ENCODE measurements at places on chromosomes 4 and X.

DNA sequence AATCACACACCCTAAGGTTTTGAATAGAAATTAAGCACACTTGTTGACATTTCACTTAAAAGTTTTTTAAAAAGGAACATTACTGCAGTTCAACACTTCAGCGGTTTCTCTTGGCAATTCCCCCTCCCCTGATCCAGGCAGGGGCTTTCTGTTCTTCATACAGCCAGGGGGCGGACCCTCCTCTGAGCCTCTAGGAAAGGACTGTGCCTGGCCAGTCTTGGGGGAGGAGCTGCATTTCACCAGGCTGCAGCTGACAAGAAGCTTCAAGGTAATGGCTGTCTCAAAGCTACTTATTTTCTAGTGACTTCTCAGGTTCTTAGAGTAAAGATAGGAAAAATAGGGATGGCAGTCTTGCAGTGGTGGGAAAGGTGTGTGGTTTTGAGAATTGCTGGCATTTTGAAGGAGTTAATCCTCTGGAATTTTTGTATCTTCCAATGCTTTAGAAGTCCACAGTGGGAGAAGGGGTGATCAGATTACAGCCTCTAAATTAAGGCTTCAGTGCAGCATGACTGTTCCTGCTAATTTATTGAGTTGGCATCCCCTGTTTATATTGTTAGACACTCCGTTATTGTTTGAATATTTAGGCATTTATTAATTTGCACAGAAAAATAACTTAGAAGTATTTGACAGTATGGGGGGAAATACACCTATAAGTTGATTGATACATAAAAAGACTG, 33.5 kb downstream of the PWWP3B start:
- DNase-seq = no peak

DNA sequence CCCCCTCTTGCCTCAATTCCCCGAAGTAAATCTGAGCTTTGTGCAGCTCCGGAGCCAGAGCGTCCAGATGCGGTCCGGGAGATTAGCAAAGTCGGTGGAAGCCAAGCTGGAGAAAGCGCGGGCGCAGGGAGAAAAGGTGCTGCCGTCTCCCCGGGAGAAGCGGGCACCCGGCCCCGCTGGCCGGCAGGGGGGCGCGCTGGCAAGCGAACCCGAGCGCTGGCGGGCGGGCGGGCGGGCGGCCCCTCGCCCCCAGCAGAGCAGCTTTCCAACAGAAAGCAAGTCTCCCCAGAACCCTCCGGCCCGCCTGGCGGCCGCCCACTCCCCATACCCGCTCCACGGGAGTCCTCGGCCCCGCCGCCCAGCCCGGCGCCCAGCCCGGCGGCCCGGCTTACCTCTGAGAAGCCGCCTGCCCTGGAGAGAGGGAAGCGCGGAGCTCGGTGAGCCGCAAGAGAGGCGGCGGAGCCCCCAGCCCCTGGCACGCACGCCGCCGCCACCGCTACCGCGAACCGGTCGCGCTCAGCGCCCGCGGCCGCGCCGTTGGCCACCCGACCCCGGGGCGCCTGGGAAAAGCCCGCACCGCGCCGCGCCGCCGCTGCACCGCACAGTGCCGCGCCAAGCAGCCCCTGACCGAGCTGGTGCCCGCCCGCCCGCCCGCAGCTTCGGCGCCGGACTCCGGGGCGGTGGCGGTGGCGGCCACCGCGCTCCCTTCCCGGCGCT, 529 bp upstream of the CITED1 start:
- no peak for DNase-seq

DNA sequence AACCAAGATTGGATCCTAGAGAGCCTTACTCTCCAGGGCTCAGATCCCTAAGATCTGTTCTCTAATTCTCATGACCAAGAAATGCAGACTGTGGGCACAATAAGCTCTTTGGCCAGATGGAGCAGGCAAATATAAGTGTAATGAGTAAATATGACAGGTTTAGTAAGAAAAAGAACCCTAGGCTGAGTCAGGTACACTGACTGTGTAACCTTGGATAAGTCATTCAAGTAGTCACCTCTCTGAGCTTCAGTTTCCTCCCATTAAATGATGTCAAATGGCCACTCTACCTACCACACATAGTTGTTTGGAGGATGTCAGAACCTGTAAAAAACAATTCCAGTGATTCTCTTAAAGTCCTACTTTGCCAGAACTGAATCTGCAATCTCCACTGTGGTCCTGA, 8.3 kb upstream of the EDA start:
- no peak for DNase-seq

DNA sequence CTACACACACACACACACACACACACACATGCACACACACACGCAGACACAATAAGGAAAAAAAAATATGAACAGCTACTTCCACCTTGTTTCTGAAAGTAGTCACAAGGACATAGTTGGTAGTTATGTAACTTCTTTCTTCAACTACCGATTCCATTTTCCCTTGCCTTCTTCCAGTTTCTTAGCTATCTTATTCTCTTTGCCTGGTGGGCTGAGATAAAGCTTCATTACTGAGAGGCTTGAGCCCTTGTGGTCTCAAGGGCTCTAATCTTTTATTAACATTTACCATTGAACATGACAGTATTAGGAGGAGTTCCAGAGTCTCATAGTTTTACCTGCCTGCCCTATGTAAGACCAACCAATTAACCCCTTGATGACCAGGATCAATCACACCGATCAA, 8.9 kb upstream of the SMIM10 start:
- DNase-seq = no peak

DNA sequence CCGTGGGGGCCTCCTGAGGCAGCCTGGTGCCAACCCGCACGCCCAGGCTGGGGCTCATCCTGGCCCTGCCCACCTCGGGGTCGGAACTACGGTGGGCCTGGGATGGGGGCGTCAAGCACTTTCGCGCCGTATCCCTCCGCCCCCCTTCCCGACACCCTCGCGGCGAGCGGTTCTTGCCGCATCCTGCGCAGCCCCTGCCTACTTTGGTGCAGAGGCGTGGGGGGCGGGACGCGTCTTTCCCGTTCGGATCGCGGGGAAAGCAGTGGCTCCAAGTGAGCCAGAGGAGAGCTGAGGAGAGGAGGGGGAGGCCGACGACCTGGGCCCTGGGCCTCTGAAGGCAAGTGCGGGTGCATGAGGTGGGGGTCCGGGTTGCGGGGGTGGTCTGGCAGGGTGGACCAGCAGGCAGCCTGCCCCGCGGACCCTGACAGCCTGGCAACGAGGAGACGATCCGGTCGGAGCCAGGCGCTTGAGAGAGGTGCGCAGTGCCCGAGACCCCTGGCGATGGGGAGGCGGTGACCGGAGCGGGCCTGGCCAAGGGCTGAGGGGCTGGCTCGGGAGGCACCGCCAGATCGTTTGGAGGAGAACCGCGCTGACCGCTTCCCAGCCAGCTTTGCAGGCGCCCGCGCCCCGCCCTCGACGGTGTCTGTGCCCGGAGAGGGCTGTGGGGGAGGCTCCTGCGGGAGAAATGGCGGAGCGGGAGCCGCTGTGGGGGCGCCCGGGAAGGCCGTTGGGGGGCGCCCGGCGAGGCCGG, at the start of gene GPRASP2:
Gene GPRASP2 (plus strand): TSS at position 233 of the 751 bp plus-strand sequence. CDS start 2,422 bp downstream, outside the sequence.
- no peak for DNase-seq

DNA sequence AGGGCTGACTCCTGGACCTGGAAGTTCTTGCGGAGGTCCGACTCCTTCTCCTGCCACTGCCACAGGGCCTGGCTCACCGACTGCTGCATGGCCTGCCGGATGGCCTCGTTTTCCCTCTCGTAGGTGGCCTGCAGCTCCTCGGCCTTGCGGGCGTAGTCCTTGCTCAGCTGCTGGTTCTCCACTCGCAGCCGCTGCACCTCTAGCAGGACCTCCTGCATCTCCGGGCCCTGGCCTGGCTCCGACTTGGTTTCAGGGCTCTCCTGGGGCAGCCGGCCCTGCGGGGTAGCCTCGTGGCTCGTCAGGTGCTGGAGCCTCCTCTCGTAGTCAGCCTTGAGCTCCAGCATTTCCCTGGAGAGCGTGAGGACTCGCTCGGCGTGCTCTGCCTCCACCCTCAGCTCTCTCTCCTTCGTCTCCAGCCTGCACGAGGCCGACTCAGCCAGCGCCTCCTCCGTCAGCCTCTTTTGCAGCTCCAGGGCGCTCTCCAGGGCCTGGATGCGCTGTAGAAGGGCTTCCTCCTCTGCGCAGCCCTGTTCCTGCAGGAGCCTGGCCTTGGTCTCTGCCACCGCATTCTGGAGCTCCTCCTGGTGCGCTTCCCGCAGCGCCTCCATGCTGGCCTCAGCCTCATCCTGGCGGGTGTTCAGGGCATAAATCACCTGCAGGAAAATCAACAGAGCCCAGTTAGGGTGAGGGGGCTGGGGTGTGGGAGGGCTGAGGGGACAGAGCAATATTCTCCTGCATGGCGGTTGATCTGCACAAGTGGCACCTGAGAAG, 72.2 kb downstream of the FAM184B start:
- no peak for DNase-seq

DNA sequence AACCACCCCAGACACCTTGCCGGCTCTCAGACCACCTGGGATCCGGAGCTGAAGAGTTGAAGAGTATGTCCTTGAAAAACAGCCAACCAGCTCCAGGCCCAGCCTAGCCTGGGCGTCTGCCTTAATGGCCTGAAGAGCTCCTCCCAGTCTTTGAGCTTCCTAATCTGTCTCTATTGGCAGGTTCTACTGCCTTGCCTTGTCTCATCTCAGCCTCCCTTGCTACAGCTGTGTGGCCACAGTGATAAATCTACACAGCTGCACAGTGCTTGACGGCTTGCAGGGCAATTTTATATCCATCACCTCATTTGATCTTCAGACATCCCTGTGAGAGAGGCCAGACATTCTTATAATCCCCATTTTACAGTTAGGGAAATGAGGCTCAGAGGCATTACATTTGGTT, 19.9 kb downstream of the AWAT2 start:
- DNase-seq = no peak

DNA sequence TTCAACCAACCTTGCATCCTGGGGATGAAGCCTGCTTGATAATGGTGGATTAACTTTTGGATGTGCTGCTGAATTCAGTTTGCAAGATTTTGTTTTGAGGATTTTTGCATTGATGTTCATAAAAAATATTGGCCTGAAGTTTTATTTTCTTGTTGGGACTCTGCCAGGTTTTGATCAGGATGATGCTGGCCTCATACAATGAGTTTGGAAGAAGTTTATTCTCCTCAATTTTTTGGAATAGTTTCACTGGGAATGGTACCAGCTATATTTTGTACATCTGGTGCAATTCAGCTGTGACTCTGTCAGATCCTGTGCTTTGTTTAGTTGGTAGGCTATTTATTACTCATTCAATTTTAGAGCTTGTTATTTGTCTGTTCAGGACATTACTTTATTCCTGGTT, 340.3 kb upstream of the TRAM1L1 start:
- no peak for DNase-seq

DNA sequence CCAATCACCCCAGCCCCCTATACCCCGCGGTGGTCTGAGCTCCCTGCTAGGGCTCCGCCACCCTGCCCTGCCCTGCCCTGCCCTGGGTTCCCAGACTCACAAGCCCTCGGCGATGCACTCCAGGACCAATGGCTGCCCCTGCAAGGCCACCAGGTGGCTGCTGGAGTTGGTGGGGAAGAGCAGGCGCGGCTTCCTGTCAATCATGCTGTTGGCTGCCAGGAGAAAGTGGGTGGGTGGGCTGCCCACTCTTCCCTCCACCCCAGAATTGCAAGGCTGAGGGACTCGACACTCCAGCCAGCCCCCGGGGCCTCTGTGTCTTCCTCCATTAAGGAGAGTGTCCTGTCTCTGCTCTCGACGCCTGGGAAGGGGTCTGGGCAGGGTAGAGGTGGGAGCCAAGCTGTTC, 15.7 kb downstream of the L1CAM start:
- no peak for DNase-seq

GRCh38 chrX:134746410-134746785, 88.1 kb upstream of the PLAC1 start:
- no peak for DNase-seq

DNA sequence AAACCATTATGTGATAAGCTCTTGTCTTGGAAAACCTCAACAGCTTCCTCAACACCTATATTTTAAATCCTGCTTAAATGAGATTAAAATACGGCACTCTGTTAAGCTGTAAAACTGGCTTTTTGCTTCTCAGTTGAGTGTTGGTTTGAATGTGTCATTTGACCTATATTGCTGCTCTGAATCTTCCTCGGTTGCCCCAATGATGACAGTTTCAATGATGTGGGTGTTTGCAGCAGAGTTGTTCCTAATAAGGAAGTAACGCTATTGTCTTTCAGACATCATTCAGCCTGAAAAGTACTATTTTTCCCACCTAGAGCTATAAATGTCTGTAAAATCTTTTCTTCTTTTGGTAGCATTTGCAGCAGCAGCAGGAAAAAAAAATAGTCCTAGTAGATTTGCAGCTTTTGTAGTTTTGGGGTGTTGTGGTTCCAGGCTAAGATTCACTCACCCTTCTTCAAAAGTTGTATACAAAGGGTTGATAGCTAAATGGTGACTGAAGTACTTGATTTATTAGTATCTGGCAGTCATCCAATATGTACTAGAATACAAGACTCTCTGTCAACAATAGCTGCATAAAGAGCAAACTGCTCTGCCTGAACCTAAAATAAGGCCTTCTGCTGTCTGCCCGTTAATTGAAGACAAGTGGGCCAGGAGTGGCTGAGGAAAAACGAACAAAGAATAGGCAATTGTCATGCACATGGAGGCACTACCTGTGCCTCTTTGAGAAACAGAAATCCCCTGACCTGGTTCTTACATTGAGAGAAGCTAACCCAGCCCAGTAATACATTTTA, 333.1 kb downstream of the IL1RAPL1 start:
- no peak for DNase-seq

DNA sequence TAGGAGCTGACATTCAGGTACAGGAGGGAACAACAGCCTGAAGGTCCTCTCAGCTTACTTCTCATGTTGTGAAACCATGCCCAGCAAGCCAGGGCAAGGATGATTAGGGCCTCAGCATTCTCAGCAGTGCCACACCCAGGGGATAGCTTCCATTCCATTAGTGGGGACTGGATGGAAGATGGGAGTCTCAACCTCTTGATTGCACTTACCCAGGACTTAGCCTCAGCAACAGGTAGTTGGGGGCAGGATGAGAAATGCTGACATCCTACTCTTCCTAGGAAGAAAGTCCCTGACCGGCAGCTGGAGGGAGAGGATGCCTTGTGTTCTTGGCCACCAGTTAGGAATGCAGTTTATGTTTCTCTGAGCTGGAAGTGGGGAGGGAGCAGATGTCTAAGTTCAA, 8.8 kb upstream of the BEX3 start:
- DNase-seq = no peak

- DNase-seq = no peak
Observed at GRCh38 chr4:25835384-25835783, 27.4 kb downstream of the SEL1L3 start.

DNA sequence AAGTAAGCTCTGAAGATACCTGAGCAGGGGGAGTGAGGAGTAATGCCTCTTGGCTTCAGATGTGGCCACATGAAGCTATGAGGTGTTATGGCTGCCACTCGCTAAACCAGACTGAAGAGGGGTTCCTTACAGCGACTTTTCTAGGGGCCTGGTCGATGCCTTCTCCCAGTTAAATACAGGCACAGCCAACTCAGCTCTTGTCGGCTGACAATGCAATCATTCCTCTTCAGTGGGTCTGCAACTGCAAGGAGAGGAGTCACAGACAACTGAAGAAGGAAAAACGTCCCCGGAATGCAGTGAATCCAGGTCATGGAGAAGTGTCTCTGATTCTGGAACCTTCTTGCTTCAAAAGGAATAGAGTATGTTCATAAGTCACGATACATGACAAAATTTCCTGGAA, 106.4 kb downstream of the RNF150 start:
- DNase-seq = no peak

- DNase-seq = no peak
Observed at GRCh38 chr4:14856934-14857235, 145.4 kb upstream of the CPEB2 start.

Data from skeletal muscle cell (primary cell).